ENCODE measurements at places on chromosomes 2 and 18.

GRCh38 chr2:179233626-179234430 lies 30.8 kb downstream of the SESTD1 start:
- DNase-seq = no peak

DNA sequence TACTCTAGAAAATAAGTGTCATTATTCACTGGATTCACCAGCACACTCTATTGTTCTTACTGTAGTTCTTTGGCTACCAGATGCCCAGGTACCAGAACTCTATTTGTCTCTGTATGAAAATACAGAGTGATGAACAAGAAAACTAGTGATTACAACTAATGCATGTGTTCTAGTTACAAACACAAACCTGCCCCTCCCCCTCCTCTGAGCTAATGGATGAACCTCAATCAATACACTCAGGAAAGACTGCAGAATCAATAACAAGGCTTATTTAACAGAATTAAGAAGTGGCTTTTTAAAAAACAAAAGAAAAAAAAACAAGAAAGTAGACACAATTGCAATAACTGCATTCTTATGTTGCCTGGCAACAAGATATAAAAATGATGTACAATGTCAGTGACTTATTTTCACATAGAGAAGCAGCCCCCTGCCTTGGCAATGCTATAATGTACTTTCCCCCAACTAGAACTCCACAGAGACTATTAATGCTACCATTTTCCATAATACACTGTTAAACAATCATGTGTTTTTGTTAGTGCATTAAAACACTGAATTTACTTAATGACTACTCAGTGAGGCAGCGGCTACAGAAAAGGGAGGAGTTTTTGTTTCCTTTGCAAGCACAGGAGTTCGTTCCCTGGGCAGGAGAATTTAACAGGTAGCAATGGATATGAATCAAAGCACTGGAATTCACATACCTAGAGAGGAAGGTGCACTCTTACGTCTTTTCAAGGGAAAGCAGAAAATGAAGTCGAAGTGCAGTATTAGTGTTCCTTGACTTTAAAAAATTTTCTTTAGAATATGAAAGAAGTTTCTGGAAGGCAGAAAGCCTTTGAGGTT lies 318.8 kb upstream of the REV1 start:
- no peak for DNase-seq

DNA sequence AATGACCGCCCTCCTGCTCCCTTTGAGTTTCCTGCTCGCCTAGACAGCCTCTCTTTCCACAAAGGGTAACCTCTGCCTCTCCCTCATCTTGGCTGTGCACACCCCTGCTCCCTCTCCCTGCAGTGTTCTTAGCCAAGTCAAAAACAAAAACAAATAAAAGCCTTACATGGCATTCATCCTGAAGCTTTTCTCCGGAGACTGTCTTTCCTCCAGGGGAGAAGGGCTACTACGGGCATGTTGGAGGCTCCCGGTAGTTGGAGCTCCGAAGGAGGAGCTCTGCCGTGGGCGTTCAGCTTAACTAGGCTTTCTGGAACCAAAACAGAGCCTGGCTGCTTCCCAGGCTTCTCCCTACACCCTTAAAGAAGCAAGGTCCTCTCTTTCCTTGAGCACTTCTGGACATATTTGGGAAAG lies 104.2 kb downstream of the TPGS2 start:
- DNase-seq = no peak

- no peak for DNase-seq
Observed at GRCh38 chr2:181394741-181395437, 62.3 kb upstream of the ITGA4 start.

- DNase-seq = no peak
Observed at GRCh38 chr2:218839888-218840287, 8.3 kb upstream of the PRKAG3 start.

DNA sequence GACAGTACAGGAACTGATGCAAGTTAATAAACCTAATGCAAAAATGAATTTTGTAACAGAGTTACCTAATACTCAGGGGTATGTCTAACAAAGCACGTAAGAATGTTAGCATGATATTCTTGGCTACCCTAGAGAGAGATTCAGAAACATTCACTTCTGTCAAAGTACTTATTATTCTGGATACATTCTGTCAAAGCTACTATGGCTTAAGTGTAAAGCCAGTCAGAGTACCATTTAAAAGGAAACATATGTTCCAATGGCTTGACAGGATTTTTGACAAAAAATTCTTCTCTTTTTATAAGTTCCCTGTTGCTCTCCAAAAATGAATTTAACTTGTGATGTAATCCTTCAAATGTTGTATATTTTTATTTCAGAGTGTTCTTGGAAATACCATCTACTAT lies 85.5 kb downstream of the PIGN start:
- no peak for DNase-seq

DNA sequence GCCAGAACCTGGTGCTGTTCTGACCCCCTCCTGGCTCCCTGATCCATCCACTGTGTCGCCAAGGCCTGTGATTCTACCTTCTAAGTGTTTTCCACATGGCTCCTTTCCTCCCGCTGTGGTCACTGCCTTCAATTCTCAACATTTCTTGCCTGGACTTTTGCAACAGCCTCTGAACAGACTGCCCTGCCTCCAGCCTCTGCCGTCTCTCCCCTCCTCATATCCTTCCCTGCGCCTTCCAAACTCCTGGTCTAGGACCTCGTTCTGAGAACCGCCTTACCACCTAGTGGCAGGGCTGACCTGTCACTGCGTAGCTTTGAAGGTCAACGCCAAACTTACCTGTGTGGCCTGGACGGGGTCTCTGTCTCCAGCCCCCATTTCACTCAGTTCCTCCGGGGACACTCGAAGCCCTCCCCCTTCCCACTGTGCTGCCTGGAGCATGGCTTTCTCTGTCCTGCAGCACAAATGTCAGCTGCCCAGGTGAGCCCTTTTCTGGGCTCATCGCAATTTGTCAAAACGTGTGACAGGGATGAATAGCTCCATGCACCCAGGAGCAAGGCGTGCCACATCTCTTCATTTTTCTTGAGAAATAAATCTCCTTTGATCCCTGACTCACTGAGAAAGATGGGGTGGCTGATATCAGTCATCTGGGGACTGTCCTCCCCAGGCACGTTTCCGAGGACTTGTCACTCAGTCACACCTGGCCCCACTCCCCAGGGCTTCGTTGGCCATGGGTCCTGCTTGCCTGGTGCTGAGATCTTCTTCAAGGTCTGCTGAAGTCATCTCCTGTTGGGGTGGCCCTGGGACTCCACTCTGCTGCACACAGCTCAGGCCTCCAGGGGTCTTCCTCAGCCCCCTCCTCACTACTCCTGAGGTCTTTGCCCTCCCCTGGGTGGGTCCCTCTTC lies 46.7 kb downstream of the LDLRAD4 start:
- no peak for DNase-seq

- no peak for DNase-seq
Observed at GRCh38 chr2:28054916-28055315, 164.4 kb downstream of the BABAM2 start.

DNA sequence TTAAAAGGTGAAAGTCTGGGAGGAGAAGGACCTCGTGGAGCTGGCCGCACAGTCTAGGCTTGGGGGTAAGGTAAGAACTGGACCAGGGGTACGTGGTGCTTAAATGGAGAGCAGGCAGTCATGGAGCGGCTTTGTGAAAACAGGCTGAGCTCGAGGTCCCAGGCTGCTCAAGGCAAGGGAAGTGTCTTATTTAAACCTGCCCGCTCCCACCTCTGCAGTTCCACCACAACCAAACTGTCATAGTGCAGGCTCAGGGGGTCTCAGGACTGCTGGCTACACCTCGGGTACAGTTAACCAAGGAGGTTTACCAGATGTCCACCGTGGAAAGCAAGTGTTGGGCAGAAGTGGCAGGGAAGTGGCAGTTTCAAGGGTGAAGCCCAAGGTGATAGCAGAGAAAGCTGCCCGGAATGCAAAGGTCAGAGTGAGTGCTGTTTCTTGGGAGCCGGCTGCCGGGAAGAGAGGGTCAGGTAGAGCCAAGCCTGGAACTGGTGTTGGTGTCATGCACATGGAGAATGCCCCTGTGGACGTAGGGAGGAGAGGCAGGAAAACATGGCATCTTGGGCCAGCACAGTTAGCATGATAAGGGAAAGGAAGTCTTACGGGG lies 203.3 kb downstream of the GBX2 start:
- no peak for DNase-seq

- DNase-seq = no peak
Observed at GRCh38 chr2:191907091-191907490, 60.2 kb upstream of the CAVIN2 start.

DNA sequence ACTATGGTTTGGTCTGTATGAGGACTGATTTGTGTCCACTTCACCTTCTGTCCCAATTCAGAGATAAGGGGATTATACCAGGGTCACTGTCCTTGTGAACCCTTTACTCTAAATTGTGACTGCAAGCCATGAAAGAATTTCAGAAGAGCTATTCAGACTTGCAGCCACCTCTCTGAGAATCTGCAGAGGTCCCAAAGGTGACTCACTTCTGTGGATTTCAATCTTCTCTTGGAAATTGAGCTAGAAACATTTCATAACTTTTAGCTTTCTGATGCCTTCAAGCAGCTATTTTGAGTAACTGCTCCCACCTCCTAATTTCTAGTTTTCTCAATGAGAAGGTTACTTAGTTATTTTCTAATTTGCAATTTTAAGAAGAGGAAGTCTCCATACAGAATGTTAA lies 1242.4 kb upstream of the ACVR2A start:
- DNase-seq = no peak

GRCh38 chr2:28616396-28616999 lies 120.6 kb downstream of the PLB1 start:
- no peak for DNase-seq

- peak; percentile 28 for DNase-seq
Observed at GRCh38 chr2:119264781-119265692, 41.4 kb downstream of the STEAP3 start.

- no peak for DNase-seq
Observed at GRCh38 chr18:78630981-78631510, 348.6 kb upstream of the SALL3 start.

DNA sequence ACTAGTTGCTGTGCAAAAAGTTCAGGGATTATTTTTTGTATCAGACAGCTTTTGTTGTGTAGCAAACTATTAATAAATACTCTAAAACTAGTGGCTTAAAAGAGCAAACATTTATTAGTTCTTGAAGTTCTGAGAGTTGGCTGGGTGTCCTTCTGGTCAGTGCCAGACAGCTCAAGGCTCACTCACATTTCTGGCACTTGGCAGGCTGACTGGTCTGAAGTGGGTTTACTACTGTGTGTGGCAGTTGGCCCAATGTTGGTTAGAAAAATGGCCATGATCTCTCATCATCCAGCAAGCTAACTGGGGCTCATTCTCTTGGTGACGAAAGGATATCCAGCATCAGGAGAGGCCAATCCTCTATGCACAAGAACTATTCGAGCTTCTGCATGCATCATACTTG lies 71.4 kb upstream of the ZNF385B start:
- DNase-seq = no peak

DNA sequence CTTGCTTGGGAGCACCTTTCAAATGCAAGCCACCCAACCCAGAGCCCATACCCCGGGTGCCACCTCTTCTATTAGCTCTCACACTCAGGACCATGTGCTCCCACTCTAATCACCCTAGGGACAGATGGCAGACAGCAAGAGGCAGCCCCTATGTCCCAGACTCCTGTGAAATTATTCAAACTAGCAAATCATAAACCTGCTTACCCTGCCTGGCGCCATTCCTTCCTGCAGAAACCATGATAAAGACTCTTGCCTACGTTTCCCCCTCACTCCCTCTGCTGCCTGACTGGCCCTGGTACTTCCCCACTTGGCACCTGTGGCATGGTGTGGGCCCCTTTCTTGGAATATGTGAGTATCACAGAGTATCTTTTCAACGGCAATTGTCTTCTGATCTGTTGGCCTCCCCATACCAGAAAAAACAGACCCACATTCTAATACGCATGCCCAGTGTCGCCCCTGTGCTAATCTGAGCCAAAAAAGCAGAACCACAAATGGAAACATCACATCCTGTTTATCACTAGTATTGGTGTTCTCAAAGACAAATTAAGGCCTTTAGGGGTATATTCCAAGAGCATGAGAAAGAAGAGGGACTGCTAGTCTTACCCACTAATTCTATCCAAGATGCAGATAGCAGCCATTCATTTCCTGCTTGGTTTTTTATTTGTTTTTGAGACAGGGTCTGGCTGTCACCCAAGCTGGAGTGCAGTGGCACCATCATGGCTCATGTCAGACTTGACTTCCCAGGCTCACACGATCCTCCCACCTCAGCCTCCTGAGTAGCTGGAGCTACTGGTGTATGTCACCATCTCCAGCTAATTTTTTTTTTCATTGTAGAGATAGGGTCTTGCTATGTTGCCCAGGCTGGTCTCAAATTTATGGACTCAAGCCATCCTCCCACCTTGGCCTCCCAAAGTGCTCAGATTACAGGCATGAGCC lies 44.1 kb upstream of the TTC39C start:
- DNase-seq = no peak

DNA sequence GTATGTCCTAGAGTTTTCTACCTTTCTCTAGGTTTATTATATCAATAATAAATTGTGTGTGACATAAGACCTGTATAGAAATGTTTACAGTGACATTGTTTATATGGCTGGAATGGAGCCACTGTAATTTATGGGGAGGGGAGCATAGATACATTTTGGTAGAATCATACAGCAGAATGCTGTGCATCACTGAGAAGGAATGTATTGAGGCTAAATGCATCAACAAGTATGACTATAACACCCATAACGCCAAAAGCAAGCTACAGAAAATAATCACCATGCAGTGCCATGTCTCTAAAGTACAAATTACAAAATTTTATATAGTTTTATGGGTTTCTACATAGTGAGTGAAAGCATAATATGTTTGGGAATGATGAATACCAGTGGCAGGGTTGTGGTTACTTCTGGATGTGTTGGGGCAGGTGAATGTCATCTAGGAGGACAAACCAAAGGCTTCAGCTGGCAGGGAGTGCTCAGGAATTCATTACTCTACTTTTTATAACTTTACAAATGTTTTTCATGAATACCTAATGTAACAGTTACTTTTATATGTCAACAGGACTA lies 226.0 kb upstream of the NETO1 start:
- no peak for DNase-seq

DNA sequence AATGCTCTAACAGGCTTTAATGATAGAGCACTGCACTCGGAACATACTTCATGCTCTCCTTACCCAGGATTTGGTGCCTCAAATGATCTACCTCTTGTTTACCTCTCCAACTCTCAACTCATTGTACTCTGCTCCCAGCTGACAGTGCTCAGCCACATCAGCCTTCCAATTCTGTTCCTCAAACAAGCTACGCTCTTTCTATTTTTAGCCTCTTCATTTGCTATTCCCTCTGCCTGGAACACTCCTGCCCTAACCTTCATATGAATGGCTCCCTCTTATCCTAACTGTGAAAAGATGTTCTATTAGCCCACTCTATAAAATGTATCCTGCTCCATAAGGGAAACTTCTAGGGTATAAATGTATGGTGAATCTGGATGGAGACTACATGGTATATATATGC lies 42.5 kb downstream of the PIGN start:
- DNase-seq = no peak

GRCh38 chr2:240021488-240022104 lies 3.5 kb downstream of the NDUFA10 start:
- no peak for DNase-seq

DNA sequence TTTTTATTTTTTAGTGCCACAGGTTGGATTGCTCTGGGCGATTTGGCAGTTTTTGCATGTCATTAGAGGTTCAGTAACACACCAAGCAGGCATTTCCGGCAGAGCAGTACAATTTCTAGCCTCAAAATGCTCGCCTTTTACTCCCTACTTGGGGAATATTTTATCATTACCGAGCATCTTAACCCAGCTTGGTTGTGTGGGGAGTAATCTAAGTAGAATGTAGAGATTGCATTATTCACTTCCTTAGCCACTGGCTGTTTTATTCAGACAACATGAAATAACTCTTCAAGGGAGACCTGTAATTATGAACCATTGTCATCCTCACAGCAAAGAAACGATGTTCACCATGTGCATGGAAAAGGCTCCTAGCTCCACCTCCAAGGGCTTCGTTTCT lies 13.1 kb downstream of the GRP start:
- DNase-seq = no peak

Measured in NCI-H187 (cell line).